ENCODE measurements at places on chromosomes 6 and 20.

DNA sequence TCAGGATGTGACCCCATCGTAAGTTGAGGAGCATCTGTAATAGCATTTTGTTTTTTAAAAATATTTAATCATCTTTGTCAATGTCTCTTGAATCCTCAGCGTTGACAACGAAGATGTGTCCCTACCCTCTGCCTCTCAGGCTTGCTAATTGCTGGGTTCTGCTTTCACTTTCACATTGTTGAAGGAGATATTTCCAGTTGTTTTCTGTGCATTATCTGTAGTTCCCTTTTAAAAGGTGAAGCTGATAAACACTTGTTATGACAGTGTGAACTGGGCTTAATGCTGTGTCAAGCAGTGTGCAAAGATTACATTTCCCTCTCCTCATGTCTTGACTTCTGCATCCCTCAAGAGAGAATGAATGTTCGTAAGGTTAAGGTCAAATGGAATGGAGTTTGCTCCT, 54.9 kb downstream of the CSE1L start:
- no peak for DNase-seq

DNA sequence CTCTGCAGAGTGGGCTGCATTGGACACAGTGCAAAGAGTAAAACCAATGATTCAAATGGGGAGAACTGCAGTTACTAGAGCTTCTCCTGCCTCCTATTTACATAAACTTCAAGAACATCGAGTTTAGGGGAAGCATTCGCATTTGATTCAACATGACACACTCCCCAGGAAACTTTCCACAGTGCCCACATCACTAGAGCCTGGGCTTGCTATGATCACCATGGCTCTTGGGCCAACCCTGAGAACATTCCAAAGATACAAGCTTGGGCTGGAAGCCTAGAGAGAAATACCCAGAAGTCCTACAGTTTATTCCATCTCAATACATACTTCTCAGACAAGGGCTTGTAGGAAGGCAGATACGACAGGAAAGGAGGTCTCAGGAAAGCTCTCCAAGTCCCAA, 337.9 kb downstream of the CD83 start:
- peak; percentile 26 for DNase-seq

DNA sequence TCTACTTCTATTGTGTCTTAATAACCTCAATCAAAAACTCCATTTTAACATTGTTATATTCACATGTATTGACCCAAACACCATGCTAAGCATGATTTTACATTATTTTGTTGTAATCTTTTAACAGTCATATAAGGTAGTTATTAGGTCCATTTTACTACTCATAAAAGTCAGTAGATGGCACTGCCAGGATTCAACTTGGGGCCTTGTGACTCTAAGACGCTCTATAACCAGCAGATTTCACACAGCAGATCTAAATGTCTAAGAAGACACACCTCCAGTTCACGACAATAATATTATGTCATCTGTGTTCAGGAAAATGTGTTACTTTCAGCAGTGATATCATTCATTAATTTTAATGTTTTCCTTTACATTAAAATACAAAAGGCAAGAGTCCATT, 88.0 kb downstream of the FRK start:
- DNase-seq = no peak

DNA sequence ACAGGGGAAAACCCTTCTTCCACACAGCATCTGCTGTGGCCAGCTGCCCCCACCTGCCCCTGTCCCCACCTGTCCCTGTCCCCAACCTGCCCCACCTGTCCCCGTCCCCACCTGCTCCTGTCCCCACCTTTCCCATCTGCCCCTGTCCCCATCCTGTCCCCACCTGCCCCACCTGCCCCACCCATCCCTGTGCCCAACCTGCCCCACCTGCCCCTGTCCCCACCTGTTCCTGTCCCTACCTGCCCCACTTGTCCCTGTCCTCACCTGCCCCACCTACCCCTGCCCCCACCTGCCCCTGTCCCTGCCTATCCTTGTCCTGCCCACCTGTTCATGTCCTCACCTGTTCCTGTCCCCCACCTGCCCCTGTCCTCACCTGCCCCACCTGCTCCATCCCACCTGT, 6.4 kb upstream of the MYT1 start:
- DNase-seq = no peak

DNA sequence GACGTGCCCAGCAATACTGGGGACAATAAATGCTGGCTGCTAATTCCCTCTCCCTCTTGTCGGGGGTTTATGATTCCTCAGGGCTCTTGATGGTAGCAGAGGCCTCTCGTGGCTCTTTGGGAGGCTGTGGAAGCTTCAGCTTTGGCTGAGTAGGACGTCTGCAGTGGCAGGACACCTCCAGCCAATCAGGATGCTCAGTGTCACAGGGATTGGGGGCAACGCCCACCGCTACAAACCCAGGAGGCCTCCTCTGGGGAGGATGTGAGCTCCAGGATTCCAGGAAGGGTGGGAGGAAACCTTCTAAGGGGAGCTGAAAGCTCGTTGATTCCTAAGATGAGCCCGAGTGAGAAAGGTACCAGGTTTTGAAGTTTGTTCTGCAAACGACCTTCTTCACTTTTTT, 19.4 kb downstream of the RSPO4 start:
- no peak for DNase-seq

GRCh38 chr6:12848964-12849808, 132.6 kb downstream of the PHACTR1 start:
- no peak for DNase-seq

DNA sequence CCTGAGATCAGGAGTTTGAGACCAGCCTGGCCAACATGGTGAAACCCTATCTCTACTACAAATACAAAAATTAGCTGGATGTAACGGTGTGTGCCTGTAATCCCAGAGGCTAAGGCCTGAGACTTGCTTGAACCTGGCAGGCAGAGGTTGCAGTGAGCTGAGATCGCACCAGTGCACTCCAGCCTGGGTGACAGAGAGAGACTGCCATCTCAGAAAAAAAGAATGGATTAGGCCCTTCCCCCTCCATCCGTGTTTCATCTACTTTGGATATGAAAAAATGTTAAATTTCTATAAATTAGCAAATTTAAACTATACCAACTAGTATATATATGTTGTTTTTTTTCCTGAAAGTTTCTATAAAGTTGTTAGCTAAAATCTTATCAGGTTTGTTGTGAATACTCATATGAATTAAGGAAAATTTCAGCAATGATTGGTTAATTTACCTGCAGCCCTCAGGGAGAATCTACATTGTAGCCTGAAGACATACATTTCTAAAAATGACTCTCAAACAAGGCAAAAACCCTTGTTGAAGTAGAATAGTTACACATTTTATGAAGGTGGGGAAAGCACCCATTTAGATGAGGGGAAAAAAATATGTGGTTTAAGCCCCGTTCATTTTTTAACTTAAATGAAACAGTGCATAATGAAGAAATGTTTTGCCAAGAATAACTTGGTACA, 120.9 kb downstream of the TIAM2 start:
- no peak for DNase-seq

- no peak for DNase-seq
Measured at GRCh38 chr6:35662999-35663398, 25.7 kb downstream of the FKBP5 start.

DNA sequence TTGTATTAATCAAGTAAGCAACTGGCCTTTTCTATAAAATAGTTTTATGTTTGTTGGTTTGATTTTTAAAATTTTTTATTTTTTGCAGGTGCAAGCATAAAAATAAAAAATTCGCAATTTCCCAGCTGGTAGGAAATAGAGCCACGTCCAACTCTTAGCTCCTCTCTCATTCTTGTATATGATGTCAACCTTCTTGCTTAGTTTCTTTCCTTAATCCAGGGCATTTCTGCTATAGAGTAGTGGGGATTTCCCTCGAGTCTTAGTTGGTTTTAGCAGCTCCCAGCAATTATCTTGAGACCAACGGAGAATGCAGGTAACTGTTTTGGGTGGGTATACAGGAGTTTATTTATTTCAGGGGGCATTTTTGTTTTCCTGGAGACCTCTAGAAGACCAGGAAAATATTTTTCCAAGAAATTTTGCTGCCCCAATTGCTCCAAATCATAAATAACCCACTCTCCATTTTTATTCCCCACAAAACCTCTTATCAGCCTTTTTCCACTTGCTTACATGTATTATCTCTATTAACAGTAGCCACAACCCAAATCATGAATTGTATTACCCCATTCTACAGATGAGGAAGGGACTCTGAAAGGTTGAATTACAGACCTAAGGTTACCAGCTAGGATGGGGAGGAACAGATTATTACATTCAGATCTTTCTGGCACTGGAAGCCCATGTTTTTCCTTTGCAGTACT, 18.4 kb downstream of the PHACTR2 start:
- no peak for DNase-seq

DNA sequence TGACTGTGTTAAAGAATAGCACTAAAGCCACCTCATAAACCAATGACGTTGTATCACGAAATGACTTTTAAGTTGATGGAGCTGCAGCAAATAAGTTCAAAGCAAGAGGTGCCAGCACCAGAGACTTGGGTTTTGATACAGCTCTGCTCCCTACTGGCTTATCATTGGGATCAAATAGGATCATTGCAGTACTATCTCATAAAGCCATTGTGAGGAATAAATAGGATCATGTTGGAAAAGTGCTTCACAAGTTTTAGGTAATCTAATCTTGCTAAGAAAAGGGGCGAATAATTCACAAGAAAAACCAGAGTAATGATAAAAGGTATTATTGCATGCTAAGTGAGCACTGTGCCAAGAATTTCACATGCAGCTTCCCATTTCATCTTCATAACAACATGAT, 10.4 kb upstream of the CEP85L start:
- DNase-seq = no peak

- no peak for DNase-seq
Measured at GRCh38 chr6:21396313-21396712, 197.2 kb upstream of the SOX4 start.

DNA sequence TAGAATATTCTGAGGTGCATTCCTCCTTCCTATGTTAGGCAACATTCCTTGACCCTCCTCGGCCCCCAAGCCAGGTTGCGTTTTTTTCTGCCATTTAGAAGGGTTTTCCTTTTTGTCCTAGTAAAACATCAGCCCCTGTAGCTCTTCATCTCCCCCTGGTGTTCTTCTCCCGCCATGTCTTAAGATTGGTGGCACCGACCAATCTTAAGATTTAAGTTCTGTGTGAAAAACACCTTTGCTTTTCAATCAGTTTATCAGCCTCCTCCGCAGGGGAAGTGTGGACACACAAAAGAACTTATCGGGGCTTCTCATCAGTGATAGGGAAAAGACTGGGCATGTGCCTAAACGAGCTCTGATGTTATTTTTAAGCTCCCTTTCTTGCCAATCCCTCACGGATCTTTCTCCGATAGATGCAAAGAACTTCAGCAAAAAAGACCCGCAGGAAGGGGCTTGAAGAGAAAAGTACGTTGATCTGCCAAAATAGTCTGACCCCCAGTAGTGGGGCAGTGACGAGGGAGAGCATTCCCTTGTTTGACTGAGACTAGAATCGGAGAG, 719 bp upstream of the EDN1 start:
- DNase-seq = peak; percentile 73

DNA sequence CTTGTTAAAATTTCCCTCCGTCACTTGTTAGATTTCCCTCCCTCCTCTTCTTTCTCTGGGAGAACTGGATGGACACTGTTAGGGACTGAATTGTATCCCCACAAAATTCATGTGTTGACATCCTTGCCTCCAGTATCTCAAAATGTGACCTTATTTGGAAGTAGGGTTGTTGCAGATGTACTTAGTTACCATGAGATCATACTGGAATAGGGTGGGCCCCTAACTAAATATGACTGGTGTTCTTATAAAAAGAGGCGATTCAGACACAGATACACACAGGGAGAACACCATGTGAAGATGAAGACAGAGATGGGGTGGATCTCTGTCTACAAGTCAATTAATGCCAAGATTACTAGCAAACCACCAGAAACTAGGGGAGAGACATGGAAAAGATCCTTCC, 139.5 kb downstream of the ALDH8A1 start:
- no peak for DNase-seq

DNA sequence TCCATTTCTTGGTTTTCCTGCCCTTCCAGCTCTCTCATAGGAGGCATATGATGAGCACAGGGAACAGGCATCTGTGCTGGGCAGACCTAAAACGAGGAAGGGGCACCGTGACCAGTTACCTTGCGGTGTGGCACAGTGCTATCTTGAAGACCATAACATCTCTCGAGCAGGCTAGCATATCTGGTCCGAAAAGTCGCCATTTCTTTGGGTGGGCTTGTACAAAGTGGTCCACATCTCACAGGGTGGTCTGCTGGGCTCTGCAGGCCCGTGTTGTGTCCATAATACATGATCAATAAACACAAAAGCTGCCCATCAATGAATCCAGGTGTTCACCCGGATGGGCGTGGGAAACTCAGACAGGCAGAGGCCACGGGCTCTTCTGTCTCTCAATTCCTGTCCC, 115.7 kb downstream of the PHACTR3 start:
- no peak for DNase-seq

GRCh38 chr6:161917645-161918044, 643.8 kb upstream of the AGPAT4 start:
- no peak for DNase-seq

DNA sequence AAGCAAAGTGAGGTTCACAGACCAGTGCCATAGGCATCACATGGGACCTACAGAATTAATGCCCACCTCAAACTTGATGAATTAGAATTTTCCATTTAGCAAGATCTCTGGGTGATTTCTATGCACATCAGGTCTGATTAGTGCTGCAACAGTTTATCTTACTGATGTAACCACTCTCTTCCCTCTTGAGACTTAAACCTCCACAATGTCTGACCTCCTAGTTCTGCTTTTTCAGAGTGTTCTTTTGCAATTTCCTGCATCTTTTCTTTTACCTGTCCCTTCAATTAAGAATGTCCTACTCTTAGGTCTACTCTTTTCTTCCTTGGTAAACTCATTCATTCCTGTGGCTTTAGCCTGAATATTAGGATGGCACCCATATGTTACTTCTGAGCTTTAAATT, 615.3 kb downstream of the TFAP2A start:
- DNase-seq = no peak

DNA sequence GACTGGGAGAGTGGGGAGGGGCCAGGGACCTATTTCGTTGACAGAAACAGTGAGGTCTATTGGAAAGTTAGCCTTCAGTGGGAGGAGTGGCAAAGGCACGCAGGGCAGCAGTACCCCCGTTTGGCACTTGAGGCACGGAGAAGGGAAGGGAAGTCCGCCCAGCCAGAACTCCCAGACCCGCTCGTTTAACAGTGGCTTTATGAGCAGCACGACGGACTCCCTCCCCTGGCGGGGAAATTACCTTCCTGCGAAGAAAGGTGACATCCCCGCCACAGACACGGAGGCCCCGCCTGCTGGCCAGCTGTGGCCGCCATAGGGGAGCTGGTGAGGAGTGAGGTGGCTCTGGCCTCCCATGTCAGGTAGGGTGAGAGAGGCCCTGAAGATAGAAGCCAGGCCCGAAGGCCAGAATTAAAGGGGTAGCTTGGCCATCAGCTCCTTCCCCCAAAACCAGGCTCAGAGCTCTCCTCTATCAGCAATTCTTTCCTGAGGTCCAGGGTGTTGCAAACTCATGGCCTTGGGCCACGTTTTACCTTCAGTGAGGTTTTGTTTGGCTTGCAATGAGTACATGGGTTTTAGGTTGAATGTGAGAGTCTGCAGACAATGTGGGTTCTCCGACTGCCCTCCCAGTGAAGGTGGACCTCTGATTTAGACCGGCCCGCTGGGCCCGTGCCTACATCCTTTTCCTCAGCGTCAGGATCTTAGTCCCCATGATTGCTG, 123.7 kb downstream of the MRPL14 start:
- DNase-seq = peak; percentile 40

GRCh38 chr6:27893059-27893835, 18.9 kb downstream of the OR2B2 start:
- DNase-seq = peak; percentile 94

- no peak for DNase-seq
Measured at GRCh38 chr6:130928158-130928912, 101.1 kb downstream of the SMLR1 start.

All from activated CD4-positive, alpha-beta T cell treated with anti-CD3 and anti-CD28 coated beads for 36 hours (primary cell).